Left renal cortex interstitium (tissue), 4 donors: ENCODE measurements at places on chromosomes 6 and 20. TPM values are rescaled to one million over a fixed set of nuclear protein-coding genes. Genes with fewer than 3 reads are reported as not detected.

FAM184A gene
- 8.6 TPM for polyA plus RNA-seq

LPIN3 gene
- 19.5 TPM for polyA plus RNA-seq

DNA sequence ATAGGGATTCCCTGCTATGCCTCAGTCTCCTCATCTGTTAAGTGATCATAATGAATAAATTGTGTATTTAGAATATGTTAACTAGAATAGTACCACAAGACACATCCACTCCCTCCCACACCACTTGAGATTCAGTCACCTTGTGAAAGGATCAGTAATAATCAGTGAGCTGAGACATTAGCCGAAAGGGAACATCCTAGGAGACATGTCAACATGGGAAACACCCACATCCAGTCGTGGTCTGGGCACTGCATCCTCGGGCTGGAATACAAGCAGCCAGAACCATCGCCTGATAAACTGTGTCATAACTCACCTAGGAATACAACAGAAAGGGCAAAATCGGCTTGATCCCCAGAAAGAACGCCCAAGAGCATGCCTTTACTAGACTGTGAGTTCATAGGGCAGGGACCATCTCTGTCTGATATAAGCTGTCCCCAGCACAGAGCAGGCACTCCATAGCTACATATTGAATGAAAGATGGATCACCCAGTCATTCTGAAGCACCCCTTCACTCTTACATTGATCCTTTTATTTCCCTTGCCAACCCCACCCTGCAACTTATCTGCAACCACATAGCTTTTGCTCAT, 23.9 kb downstream of the RIPOR2 start:
- no peak for DNase-seq

- DNase-seq: no peak
Measured at GRCh38 chr6:168132531-168133167, 53.6 kb upstream of the FRMD1 start.

- DNase-seq: no peak
Measured at GRCh38 chr20:24060851-24061590, 72.4 kb upstream of the GGTLC1 start.
